ENCODE measurements at places on chromosomes 4 and X. TPM values are rescaled to one million over a fixed set of nuclear protein-coding genes. Genes with fewer than 3 reads are reported as not detected.

DNA sequence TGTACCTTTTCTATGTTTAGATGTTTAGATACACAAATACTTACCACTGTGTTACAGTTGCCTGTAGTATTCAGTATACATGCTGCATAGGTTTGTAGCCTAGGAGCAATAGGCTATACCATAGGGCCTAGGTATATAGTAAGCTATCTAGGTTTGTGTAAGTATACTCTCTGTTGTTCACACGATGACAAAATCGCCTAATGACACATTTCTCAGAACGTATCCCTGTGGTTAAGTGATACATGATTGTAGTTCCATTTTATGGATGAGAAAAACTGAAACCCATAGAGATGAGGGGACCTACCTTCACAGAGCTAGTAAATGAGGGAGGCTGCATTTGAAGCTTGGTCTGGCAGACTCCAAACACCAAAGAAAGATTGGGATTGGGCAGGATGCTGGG, 79.4 kb upstream of the EFNB1 start:
- DNase-seq, result no peak

DNA sequence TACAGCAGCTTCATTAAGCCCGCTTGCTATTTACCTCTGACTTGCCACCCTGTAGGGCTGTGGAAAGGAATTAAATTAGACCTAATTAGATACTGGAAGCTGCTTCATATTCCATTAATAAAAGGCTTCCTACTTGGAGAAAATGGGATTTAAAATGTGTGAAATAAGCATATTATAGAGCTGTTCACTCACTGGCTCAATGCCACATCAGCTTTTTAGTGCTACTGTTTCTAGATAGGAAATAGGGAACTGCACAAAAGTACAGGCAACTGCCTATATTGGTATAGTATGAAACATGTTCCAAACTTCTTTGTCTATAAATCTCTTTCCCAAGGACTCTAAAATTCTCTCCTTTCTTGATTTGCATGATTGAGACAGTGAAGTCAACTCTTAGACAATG, 407.9 kb upstream of the AADAT start:
- DNase-seq, result no peak

The H2BW2 gene
- not detected for total RNA-seq

DNA sequence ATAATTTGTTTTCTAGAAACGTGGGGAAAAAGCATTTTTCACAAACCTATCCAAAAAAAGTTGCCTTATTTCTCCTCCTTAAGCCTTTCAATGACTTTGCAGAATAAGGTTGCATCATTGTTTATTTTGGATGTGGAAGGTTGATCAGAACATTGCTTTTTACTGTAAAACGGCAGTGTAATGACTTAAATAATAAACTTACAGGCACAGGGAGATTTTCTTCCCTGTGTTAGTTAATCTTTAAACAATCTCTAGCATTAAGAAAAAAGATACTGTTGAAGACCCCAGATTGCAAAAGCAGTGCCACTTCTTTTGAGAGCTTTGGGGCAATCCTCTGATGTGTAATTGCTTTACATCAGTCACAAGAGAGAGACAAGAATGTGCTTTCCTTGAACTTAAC, 153.4 kb downstream of the ARX start:
- DNase-seq, result no peak

- no peak for DNase-seq
Observed at GRCh38 chr4:94403751-94404150, 48.0 kb upstream of the PDLIM5 start.
